Activated T-cell treated with anti-CD3 and anti-CD28 coated beads for 48 hours (primary cell): ENCODE measurements at places on chromosomes 12 and 14.

DNA sequence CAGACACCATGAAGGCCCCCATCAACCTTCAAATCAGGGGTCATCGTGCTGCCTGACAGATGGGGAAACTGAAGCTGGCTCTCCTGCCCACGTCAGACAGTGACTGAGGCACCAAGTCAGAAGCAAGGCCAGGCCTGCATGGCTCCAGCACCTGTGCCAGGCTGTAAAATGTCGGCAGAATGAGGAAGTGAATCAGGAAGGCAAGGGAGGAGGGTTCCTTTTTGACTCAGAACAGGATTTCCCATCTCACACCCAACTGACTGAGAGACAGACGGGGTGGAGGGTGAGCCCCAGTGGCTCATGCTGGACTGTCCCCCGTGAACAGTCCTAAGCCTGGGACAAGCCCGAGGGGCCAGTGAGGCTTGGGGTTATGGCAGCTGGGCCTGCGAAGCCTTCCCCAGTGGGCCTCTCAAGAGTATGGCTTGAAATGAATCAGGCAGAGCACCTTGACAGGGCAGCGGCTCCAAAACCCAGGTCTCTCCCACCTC, 20.9 kb downstream of the SYNE3 start:
- no peak for DNase-seq

DNA sequence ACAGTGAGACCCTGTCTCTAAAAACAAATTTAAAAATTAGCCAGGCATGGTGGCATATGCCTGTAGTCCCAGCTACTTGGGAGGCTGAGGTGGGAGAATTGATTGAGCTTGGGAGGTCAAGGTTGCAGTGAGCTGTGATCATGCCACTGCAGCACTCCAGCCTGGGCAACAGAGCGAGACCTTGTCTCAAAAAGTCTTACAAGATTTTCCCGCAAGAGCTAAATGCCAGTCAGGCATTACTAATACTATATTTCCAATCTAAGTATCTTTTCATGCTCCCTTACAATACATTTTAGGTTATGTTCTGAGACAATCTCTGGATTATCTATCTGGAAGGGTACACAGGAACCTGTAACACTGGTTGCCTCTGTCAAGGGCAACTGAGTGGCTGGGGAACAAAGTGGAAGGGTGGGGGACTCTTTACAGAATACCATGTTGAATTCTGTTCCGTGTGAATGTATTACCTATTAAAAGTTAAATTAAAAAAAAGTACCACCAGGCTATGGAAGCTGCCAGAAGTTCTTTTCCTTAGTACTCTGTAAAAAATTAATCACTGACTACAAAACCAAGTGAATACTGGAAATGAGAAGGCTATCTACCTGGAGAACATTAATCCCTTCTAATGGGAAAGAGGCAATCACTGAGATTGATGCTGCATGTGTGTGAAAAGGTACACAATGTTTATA, 56.7 kb downstream of the BTBD7 start:
- DNase-seq: no peak

DNA sequence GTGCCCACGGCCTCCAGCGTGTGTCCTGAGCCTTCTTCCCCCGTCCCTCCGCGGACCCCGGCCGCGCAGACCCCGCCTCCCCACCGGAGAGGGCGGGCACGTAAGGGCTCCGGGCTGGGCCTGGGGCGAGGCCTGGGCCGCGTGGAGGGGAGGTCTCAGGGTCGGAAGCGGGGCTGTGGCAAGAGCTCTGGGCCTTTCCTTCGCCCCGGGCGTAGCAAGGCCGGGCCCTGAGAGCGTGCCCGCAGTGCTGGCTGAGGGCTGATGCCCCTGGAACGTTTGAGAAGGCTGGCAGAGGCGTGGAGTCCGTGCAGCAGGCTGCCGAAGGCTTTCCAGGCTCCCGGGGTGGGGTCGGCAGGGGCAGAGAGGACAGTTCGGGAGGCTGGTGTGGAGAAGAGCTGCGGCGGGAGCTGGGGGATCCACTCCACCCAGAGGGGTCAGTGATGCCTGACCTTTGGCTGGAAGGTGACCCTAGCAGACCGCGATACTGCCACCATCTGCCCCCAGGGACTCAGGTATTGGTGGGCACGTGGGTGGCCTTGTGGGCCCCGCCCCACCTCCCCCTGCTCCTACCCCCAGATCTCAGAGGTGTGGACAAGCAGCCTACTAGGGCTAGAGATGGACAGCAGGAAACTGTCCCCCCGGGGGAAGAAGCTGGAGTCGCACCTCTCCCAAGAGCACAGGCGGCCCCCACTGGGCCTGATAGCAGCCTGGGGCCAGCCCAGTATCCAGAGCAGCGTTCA, 558 bp downstream of the TEX22 start:
- DNase-seq: no peak

DNA sequence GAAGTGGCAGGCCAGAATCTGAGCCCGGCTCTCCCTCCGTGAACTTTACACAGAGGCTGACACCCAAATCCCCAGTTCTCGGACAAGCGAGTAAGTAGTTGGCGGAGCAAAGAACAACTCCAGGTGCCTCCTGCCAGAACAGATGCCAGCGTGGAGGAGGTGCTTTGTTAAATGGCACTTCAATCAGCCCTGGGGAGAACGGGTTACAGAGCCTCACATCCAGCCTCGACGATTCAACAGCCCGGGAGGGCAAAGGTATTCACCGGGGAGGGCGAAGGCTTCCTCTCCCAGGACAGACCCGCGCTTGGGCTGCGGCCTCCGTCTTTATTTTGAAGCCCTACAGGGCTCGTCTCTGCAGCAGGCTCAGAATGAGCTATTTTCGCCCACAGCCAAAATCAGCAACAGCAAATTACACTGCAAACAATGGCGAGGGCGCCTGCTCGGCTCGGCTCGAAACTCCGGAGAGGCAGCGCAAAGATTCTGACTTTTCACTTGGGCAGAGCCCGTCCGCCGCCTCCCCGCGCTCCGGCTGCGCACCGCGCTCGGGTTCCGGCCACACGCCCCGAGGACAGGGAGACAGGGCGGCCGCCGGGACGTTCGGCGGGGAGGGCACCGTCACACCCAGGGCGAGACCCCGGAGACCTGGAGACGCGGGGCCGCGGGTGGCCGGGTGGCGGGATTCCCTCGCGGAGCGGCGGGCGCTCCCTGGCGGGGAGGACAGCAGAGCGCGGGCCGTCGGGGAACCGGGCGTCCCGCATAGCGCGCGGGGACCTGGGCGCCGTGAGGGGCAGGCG, 811 bp downstream of the TMCC3 start:
- DNase-seq: peak; percentile 8

DNA sequence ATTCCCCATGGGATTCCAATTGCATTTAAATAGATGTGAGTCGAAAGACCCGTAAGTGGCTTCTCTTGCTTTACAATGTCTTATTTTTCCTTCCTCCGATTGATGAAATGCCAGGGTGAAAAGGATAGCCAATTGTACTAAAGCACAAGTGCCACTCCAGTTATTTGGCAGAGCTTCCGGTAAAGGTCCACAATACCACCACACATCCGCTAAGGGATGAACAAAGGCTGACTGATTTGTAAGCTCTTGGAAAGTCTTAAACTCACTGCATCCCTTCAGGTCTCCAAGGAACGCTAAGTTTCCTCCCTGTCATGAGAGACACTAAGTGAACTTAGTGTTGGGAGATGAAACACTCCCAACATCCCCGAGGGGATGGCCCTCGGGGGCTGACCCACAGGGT, 21.2 kb upstream of the RNASE1 start:
- no peak for DNase-seq

- DNase-seq: no peak
Measured at GRCh38 chr14:75615200-75615599, 36.8 kb downstream of the FLVCR2 start.

GRCh38 chr12:117547209-117547608, 185.8 kb upstream of the NOS1 start:
- no peak for DNase-seq
